AG08395 (cell line): ENCODE measurements at places on chromosomes 16 and 17.

- no peak for DNase-seq
These were observed 150.1 kb downstream of the ITFG1 start for GRCh38 chr16:47310792-47311211.

- DNase-seq, result no peak
These were observed 29.1 kb downstream of the CIBAR2 start for GRCh38 chr16:85083051-85083639.

DNA sequence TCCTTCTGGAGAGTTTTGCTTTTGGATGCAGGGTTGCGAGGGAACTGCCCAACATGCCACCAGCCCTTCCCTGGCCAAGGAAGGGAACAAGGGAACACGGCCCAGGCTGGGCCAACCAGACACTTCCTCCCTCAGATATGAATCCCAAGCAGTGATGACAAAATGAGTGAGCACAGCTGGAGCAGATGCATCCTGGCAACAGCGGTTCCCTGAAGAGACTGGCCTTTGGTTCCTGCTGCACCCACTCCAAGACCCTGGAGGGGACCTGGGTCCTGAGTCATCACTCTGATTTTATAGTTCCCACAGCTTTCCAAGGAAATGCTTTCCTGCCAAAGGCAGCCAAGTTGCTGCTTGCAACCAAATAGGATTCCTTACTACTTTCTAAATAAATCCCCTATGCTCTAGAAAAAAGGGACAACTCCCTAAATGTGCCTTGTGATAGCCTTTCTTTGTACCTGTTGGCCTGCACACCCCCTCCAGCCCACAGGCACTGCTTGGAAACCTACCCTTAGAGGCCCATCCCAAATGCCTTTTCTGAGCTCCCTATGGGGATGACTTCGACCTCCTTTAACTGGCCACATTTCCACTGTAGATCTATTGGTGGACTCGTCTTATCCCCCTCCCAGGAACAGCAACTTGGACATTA is 5.3 kb downstream of the ST3GAL2 start:
- peak; percentile 67 for DNase-seq

- DNase-seq, result no peak
These were observed 67.6 kb upstream of the RBBP6 start for GRCh38 chr16:24471561-24472350.

DNA sequence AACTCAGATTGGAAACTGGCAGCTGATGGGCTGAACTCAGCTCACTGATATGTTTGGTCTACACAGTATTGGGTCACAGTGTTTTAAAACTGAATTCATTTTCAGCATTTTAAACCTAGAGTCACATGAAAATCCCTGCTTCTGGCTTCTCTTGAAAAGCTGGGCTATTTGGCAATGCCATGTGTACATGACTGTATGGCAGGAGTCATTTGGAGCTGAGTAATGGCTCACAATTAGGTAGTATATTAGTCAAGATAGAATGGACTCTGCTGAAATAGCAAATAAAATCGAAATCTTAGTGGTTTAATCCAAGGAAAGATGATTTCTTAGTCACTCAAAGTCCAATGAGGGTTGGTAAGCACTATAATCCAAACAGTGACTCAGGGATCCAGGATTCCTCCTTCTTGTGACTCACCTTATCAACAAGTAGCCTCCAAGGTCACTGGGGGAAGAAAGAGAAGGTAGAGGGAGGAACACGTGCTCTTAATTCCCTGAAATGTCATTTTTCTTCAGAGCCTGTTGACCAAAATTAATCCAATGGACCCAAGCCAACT is 13.9 kb upstream of the PMP22 start:
- peak; percentile 66 for DNase-seq

- peak; percentile 48 for DNase-seq
These were observed 700 bp downstream of the UBN1 start for GRCh38 chr16:4847774-4848587.

DNA sequence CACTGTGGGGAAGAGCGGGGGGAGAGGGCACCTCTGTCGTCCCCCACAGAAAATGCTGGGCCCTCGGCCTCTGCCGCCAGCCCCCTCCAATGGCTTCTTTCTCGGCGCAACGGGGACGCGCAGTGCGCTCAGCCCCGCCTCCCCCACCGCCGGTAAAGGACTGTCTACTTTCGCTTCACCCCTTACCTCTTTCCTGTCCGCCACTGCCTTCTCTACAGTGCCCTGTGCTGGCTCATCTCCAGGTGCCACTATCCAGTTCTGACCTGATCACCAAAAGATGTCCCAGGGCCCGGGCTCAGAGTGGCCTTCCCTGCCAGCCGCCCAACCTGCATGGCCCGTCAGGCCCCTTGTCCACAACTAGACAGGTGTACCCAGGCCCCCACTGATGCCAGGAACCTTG is 7.3 kb downstream of the ENDOV start:
- no peak for DNase-seq

DNA sequence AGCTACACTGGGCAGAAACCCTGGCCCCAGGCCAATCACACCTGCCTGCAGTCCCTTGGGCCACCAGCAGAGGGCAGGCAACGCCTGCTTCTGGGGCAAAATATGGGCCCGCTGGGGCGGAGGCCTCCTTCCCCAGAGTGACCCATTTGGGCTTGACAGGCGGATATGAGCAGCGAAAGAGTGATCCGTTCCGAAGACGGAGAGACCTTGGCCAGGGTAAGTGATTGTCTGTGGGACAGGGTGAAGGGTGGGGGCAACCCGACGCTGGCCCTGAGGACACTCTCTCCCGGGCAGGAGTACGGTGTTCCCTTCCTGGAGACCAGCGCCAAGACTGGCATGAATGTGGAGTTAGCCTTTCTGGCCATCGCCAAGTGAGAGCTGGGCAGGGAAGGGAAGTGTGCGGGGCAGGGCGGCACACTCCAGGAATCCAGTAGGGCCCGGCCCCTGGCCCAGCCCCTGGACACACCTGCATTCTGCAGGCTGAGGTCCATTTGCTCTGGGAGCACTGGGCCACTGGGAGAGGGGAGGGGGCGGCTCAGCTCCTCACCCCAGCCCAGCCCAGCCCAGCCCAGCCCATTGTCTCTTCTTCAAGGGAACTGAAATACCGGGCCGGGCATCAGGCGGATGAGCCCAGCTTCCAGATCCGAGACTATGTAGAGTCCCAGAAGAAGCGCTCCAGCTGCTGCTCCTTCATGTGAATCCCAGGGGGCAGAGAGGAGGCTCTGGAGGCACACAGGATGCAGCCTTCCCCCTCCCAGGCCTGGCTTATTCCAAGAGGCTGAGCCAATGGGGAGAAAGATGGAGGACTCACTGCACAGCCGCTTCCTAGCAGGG is 3.5 kb upstream of the NHERF1 start:
- DNase-seq, result peak; percentile 81

DNA sequence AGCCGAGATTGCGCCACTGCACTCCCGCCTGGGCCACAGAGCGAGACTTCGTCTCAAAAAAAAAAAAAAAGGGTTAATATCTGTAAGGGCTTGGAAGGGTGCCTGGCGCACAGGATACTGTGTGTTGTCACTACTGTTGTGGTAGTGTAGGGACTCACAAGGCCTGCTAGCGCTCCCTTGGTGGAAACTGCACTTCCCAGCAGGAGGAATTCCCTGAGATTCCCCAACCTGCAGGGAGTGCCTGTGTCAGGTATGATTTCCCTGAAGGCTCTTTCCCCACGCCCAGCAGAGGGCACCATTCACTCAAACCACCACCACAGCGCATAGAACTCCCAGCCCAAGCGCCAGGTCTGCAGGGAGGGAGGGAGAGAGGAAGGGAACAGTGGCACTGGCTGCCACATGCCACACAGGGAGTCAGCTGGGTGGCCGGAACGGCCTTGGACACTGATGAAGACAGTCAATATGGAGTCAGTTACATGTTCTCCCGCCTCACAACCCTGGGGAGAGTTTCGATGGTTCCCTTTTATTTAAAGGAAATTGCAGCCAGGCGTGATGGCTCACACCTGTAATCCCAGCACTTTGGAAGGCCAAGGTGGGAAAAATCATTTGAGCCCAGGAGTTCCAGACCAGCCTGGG is 32.7 kb upstream of the CDH1 start:
- peak; percentile 75 for DNase-seq
